ENCODE measurements at places on chromosomes 7 and 10. TPM values are rescaled to one million over a fixed set of nuclear protein-coding genes. Genes with fewer than 3 reads are reported as not detected.

- no peak for DNase-seq
- H3K27ac ChIP-seq = no peak overlapping the region
Measured at GRCh38 chr7:112414855-112415490, 35.3 kb upstream of the IFRD1 start.

GRCh38 chr10:113609704-113610108, 54.1 kb downstream of the NRAP start:
- H3K27me3 ChIP-seq = peaks cover 51% of the 10 kb centered on the region
- H3K4me1 ChIP-seq = peaks cover 6% of the 10 kb centered on the region
- no peak for DNase-seq
- H3K4me3 ChIP-seq = no peak overlapping the region

GRCh38 chr10:70292004-70292403, 8.2 kb upstream of the NPFFR1 start:
- DNase-seq = no peak
- no peaks in the 10 kb centered on the region for H3K36me3 ChIP-seq
- no peak overlapping the region for H3K4me3 ChIP-seq
- peaks cover 24% of the 10 kb centered on the region for H3K4me1 ChIP-seq
- H3K27me3 ChIP-seq = no peaks in the 10 kb centered on the region
- no peak overlapping the region for H3K27ac ChIP-seq

DNA sequence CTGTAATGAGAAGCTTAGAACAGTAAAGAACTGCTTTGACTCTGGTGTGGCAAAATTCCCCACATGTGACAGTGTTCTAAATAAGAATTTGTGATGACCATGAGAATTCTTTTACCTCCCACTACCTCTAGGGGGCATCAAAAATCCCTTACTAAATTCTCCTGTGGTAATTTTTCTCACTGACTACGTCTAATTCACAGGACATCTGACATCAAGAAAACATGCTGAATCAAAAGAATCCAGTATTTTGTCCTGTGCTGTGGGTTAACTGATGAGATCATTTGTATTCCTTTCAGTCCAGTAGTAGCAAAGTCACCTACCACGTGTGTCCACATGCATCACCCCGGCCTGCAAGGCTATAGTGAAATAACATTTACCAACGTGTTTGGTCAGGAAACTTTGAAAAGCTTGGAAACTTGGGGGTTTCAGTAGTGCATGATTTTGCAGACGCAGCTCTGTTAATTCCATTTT, 103.8 kb downstream of the ATE1 start:
- H3K4me1 ChIP-seq = peaks cover 22% of the 10 kb centered on the region
- DNase-seq = no peak
- no peak overlapping the region for H3K4me3 ChIP-seq
- no peaks in the 10 kb centered on the region for H3K27me3 ChIP-seq

- peak overlapping the region; percentile 22 for H3K27ac ChIP-seq
- peak overlapping the region; percentile 70 for H3K4me3 ChIP-seq
- DNase-seq = no peak
- H3K36me3 ChIP-seq = no peaks in the 10 kb centered on the region
Measured at GRCh38 chr10:120949609-120950031, 98.5 kb downstream of the WDR11 start.

DNA sequence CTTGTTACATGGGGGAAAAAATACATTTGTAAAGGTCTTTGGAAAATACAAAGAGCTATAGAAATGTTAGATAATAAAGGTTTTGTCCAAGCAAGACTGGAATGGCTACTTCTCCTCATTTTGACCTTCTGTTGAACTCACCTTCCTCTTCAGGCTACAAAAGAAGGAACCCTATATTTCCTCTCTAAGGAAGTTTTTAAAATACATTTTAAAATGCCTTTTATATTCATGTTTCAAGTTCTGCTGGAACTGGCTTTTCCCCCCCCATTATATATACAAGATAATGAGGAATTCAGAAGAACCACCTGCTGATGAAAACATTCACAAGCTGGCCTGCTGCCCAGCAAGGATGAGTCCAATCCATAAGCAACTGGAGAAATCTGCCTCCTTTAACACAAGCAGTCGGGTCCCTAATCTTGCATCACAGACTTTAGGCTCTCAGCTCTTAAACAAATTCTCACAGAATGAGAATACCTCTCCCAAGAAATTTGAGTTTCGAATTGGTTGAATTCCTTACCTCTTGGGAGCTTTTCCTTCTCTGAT, 44.6 kb downstream of the MTERF1 start:
- peaks cover 13% of the 10 kb centered on the region for H3K4me1 ChIP-seq
- H3K27me3 ChIP-seq = no peaks in the 10 kb centered on the region
- H3K27ac ChIP-seq = no peak overlapping the region
- no peak for DNase-seq

- no peak overlapping the region for H3K4me3 ChIP-seq
- no peaks in the 10 kb centered on the region for H3K27me3 ChIP-seq
- no peak overlapping the region for H3K27ac ChIP-seq
Measured at GRCh38 chr7:130639388-130639787, 29.2 kb downstream of the COPG2 start.

Gene CRYGN
- not detected for total RNA-seq

DNA sequence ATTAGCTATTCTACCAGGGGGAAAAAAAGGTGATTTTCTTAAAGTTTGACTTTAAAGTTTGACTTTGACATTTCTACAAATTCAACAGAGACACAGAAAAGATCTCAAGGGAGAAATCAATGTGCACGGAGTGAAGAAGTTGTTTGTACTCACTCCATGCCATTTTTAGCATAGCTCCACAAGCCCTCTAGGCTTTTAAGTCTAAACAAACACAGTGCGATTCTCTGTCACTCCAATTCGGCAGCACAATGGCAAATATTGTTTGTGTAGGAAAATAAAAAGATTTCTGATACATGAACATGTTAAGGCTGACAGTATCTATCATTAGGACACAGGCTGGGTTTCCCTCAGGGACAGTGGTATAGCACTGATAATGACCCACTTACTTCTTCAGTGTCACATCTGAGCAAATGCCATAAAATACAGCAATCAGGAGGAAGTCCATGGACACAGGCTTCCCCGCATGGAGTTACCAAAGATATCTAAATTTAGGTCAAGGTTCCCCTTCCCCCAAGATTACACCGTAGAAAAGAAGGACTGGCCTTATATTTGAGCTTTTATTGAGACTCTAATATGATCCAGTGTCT, 28.0 kb downstream of the GSAP start:
- H3K36me3 ChIP-seq = no peaks in the 10 kb centered on the region
- H3K4me3 ChIP-seq = no peak overlapping the region
- DNase-seq = no peak
- H3K27me3 ChIP-seq = no peaks in the 10 kb centered on the region
- no peak overlapping the region for H3K27ac ChIP-seq

DNA sequence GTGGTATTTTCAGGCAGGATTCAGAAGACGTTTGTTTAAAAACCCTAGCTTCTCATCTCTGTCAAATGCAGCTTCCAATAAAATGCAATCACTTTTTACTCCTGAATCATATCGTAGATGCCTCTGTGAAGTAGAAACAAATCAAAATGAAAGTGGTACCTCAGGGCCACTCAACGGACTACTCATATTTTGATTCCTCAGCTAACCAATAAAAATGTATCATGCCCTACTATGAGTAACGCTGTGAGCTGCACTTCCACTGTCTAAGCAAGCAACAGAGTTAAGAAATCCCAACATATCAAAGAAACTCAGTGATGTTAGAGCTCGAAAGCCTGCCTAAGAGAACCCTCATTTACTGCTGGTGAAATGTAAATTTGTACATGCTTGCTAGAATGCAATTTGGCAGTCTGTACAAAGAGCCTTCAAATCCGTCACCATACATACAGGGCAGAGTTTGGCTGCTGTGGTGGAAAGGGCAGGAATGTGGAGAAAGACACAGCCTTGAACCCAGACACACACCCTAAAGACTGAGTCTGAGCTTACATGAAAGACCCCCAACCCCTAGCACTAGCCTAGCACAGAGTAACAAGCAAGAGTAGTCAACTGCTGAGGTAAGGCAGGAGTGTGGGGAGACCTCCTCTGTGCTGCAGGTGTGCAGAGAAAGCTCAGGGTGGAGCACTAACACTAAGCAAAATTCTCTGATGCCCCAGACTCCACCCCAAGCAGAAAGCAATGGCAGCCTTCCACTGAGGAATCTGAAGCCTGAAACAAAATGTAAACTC, 151.5 kb downstream of the ANK3 start:
- no peak overlapping the region for H3K27ac ChIP-seq
- H3K27me3 ChIP-seq = no peaks in the 10 kb centered on the region
- no peaks in the 10 kb centered on the region for H3K36me3 ChIP-seq
- peaks cover 28% of the 10 kb centered on the region for H3K4me1 ChIP-seq
- no peak for DNase-seq

GRCh38 chr7:116924741-116925140, 28.6 kb upstream of the ST7 start:
- no peak overlapping the region for H3K4me3 ChIP-seq
- no peak for DNase-seq
- H3K4me1 ChIP-seq = peaks cover 10% of the 10 kb centered on the region
- H3K27me3 ChIP-seq = no peaks in the 10 kb centered on the region

Gene EPHB6
- 0.31 TPM for total RNA-seq

Gene WNT16
- not detected for total RNA-seq

DNA sequence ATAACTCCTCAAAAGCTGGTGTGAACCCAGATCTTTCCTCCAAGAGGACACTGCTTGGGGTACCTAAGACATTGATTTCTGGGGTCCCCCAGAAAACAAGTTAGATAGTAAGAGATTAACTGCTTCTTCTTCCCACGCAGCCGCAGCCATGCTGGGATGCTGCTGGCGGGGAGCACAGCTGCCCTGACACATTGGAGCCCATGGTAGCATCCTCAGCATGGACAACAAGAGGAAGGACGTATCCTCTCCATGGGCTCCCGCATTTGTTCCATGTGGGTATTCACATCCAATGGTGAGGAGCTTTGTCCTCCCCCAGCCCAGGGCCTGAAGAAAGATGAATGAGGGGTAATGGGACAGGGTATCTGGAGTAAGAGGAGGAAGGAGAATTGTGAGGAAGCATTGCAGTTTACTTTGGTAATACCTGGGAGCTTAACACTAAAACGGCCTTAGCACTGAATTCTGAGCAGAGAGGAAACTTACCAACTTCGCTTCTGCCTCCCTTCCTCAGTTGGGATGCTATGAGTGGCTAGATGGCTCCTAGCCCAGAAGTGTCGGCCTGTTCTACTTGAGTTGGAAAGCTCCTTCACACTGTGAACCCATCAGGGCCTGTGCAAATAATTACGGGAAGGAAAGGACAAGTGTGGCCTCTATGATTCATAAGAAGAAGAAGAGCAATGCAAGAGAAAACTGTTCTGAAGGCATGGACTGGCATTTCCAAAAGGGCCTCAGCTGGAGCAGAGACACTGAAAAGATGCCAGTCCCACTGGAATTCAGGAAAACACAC, 43.9 kb downstream of the C10orf120 start:
- no peaks in the 10 kb centered on the region for H3K36me3 ChIP-seq
- H3K27me3 ChIP-seq = peaks cover 59% of the 10 kb centered on the region
- H3K4me1 ChIP-seq = peaks cover 7% of the 10 kb centered on the region
- H3K4me3 ChIP-seq = no peak overlapping the region
- DNase-seq = no peak

- H3K27me3 ChIP-seq = no peaks in the 10 kb centered on the region
- H3K36me3 ChIP-seq = no peaks in the 10 kb centered on the region
- no peak overlapping the region for H3K27ac ChIP-seq
Measured at GRCh38 chr10:119364645-119365600, 157.6 kb downstream of the GRK5 start.

GRCh38 chr10:61877887-61878739, 23.4 kb upstream of the ARID5B start:
- no peak overlapping the region for H3K27ac ChIP-seq
- no peaks in the 10 kb centered on the region for H3K27me3 ChIP-seq
- no peak for DNase-seq
- H3K36me3 ChIP-seq = no peaks in the 10 kb centered on the region

GRCh38 chr10:37488792-37489657, 363.6 kb downstream of the ANKRD30A start:
- H3K36me3 ChIP-seq = no peaks in the 10 kb centered on the region
- no peak overlapping the region for H3K27ac ChIP-seq
- no peak overlapping the region for H3K4me3 ChIP-seq
- no peaks in the 10 kb centered on the region for H3K27me3 ChIP-seq
- DNase-seq = no peak

DNA sequence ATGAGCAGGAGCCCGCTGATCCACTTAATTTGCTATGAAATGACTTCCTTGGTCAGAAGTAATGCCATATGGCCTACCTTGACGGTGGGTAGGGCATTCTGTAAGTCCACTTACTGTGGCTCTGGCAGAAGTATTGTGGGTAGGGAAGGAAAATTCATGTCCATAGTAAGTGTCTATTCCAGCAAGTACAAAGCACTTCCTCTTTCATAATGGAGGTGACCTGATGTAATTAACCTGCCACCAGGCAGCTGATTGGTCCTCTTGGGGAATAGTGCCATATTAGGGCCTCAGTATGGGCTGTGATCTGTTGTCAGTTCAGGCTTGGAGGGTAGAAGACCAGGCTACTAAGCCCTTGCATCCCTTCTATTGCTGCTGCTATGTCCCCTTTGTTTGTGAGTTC, 103.9 kb downstream of the SLC37A3 start:
- no peaks in the 10 kb centered on the region for H3K4me1 ChIP-seq
- peaks cover 1% of the 10 kb centered on the region for H3K36me3 ChIP-seq
- H3K4me3 ChIP-seq = no peak overlapping the region
- H3K27me3 ChIP-seq = no peaks in the 10 kb centered on the region
- no peak for DNase-seq

Gene PDE6C
- not detected for total RNA-seq

DNA sequence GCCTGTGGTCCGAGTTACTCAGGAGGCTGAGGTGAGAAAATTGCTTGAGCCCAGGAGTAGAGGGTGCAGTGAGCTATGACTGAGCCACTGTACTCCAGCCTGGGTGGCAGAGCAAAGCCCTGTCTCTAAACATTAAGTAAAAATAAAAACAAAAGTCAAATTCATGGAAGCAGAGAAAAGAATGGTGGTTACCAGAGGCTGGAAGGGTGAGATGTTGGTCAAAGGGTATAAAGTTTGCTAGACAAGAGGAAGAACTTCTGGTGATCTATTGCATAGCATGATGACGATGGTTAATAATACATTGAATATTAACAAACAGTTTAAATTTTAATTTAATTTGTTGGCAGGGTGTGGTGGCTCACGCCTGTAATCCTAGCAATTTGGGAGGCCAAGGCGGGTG, 68.1 kb downstream of the CRPPA start:
- H3K4me3 ChIP-seq = no peak overlapping the region
- no peak overlapping the region for H3K27ac ChIP-seq
- H3K36me3 ChIP-seq = peaks cover 6% of the 10 kb centered on the region
- no peak for DNase-seq

GRCh38 chr7:16528520-16528919, 1.9 kb downstream of the LRRC72 start:
- no peaks in the 10 kb centered on the region for H3K27me3 ChIP-seq
- H3K36me3 ChIP-seq = no peaks in the 10 kb centered on the region
- peak overlapping the region; percentile 63 for H3K27ac ChIP-seq
- peaks cover 29% of the 10 kb centered on the region for H3K4me1 ChIP-seq
- H3K4me3 ChIP-seq = no peak overlapping the region
- no peak for DNase-seq

Gene HEPACAM2
- total RNA-seq = not detected

- no peak for DNase-seq
- no peak overlapping the region for H3K4me3 ChIP-seq
- no peaks in the 10 kb centered on the region for H3K36me3 ChIP-seq
- H3K27ac ChIP-seq = no peak overlapping the region
- peaks cover 26% of the 10 kb centered on the region for H3K4me1 ChIP-seq
Measured at GRCh38 chr7:3370921-3371320, 69.9 kb downstream of the SDK1 start.

Data from chondrocyte (in vitro differentiated cells).